Testis (tissue), 5 donors: ENCODE measurements at places on chromosomes 1 and 21. TPM values are rescaled to one million over a fixed set of nuclear protein-coding genes. Genes with fewer than 3 reads are reported as not detected.

LCE2C gene
- not detected for total RNA-seq

VWA5B1 gene
- 13.1 TPM for total RNA-seq

PTPN7 gene
- total RNA-seq, result 119 TPM

NUAK2 gene
- total RNA-seq, result 13.4 TPM

TPTE gene
- total RNA-seq, result 71.1 TPM

CRTC2 gene
- 32.0 TPM for total RNA-seq

FMO5 gene
- 6.4 TPM for total RNA-seq

CELA3A gene
- total RNA-seq, result not detected

WLS gene
- total RNA-seq, result 32.6 TPM

MCL1 gene
- 94.1 TPM for total RNA-seq

S100A12 gene
- not detected for total RNA-seq

OPTC gene
- 0.87 TPM for total RNA-seq

DFFA gene
- total RNA-seq, result 31.1 TPM

ST3GAL3 gene
- 62.0 TPM for total RNA-seq

ELF3 gene
- total RNA-seq, result 0.79 TPM
